Brain microvascular endothelial cell (primary cell): ENCODE measurements at places on chromosomes 16 and 17.
A peak's percentile ranks its signal among the peaks of the same experiment; 100 is the strongest.

GRCh38 chr16:84117494-84117843 lies 727 bp upstream of the MBTPS1 start:
- peak; percentile 23 for DNase-seq

GRCh38 chr16:15658149-15658548 lies 8.1 kb downstream of the NDE1 start:
- DNase-seq: no peak

- peak; percentile 79 for DNase-seq
Measured at GRCh38 chr17:55722742-55723487, at the start of gene TMEM100. TMEM100 (minus strand) TSS chr17:55722864; CDS start chr17:55721070, 1,794 bp downstream.

DNA sequence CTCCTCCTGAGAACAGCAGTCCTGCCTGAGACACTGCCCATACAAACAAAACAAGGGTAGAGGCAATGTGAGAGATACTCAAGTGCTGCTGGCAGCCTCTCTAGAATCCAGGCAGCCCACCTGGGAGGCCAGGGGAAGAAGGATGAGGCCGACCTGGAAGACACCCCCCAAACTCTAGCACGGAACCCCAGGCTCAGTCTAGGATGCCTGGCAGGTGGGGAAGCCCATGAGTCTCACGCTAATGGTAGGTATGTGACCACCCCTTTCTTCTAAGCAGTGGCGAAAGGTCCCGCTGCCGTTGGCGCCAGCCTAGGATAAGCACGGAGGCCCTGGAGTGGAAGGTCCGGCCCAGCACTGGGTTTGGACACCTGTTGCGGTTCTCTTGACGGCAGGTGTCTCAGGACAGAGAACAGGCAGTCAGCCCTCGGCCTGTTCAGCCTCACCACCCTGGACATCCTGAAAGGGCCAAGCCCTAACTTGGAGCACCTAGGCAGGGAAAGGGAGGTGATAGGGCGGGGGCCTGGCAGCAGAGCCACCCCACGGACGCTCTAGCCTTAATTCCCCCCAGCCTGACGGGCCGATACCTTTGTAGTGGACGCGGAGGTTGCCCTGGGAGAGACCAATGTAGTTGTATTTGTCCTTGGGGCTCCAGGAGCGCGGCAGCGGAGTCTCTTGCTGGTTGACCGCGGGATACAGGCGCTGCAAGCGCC lies 487 bp downstream of the RANBP10 start:
- no peak for DNase-seq

DNA sequence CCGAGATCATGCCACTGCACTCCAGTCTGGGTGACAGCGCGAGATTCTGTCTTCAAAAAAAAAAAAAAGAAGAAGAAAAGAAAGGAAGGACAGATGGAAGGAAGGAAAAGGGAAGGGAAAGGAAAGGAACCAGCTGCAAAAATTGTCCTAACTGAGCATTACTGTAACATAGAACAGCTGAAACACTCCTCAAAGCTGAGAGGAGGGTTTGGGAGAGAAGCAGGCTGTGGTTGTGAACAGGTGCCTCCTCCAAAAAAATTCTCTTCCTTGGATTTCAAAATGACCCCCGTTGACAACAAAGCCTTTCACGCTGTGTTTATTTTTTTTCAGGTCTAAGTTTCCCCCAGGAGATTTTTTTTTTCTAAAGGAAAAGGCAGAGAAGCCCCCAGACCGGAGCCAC lies 541.4 kb downstream of the WWOX start:
- DNase-seq: no peak

- DNase-seq: no peak
Measured at GRCh38 chr16:21991621-21992020, 9.3 kb downstream of the PDZD9 start.

- DNase-seq: no peak
Measured at GRCh38 chr16:22369221-22369811, 5.1 kb downstream of the CDR2 start.

GRCh38 chr16:4991754-4992153 lies 33.6 kb downstream of the SEC14L5 start:
- DNase-seq: no peak

- DNase-seq: no peak
Measured at GRCh38 chr16:19288872-19289799, 3.6 kb downstream of the CLEC19A start.
